ENCODE measurements at places on chromosomes 2 and 18.

- DNase-seq, result no peak
Observed at GRCh38 chr2:239528883-239529282, 128.1 kb upstream of the HDAC4 start.

DNA sequence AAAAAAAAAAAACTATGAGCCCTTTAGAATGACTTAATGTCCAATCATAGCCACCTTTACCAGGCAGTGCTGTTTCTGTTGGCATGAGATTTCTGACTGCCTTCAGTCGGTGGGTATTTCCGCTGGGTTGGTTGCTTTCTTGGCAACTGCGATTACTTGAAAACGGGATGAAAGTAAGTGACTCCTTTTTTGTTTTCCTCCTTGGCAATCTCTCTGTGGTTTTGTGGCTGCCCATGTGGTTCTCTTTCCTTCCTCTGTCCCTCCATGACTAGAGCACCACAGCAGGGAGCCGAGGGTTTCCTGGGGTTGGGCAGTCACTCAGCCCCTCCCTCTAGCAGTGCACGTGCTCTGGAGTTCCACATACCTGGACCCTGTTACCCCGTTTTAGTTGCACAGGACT lies 112.1 kb downstream of the KLHL29 start:
- DNase-seq, result peak; percentile 25

DNA sequence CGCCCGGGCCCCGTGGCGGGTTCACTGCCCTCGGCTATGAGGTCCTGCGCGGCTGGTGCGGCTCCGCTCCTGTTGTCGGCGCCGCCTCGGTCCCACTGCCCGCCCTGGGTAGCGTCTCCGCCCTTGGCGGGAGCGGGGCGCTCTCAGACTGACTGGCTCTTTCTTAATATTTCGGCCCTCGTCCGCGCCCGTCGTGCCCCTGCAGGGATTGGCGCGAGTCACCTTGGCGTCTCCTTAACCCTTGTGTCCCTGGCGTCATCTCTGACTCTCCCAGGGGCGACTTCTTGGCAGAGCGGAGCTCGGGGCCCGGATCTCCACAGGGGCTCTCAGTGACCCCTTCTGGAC lies 1.3 kb downstream of the PTMA start:
- DNase-seq, result no peak

DNA sequence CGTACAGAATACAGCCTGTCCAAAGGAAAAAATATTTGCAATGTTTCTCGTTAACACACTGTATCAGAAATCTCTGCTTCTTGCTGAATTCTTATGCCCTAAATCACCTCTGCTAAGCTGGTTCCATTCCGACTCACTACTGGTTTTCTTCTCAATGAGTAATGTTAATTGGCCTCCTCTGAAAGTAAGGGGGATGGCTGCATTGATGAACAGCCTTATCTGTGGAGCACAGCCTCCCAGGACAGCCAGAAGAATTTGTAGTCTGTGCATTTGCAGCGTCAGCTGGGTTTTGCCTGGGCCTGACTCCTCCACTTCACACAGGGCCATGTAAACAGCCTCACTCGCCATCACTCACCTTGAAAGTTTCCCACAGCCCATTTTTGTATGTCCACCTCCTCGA lies 127.7 kb downstream of the RNF152 start:
- no peak for DNase-seq

DNA sequence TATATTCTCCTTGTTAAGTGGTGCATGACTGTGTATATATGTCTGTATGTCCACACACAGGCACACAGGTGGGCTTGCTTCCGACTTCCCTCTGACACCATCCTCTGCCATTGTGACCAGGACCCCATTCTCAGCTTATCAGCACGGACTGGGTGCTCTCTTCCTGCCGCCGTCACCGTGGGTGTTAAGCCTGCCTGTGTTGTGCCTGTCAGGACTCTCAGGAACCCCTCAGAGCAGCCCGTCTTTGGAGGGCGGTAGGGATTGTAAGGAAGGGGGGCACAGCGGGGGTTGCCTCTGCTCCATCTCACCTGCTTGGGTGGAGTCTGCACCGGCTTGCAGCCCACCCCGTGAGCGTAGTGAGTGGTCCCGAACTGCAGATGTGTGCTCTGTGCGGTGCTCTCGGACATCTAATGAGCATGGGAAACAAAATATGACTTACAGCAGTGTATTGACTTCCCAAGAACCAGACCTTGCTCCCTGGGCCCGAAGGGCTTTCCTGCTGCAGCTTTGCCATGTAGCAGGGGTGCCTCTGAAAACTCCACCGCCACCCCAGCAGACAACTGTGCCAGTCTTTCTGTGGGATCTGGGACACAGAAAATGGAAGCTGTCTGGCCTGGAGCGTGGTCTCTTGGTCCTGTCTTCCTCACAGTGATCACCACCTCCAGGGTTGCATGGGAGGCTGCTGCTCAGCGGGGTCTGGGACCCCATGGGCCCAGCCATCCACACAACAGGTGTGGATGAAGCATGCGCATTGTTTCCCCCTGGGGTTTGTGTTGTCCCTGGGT lies 58.9 kb downstream of the SH3RF3 start:
- DNase-seq, result no peak

- DNase-seq, result no peak
Observed at GRCh38 chr2:5908071-5908470, 215.9 kb downstream of the SOX11 start.

DNA sequence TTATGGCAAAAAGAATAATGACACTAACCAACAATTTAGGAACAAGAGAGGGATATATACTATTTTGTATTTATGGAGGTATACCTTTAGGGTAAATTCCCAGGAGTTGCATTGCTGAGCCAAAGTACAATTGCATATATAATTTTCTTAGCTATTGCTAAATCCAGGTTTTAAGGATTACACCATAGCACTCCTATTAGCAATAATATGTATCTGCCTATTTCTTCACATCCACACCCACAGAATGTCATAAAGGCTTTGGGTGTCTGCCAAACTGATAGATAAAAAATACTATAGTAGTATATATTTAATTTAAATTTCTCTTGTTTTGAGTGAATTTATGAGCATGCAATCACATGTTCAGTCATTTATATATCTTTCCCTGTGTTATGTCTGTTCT lies 11.5 kb upstream of the SERPINB13 start:
- no peak for DNase-seq

- no peak for DNase-seq
Observed at GRCh38 chr2:62038975-62039771, 133.7 kb downstream of the COMMD1 start.

GRCh38 chr2:3664925-3665324 lies 6.9 kb downstream of the ALLC start:
- no peak for DNase-seq

- no peak for DNase-seq
Observed at GRCh38 chr2:168611896-168612650, 156.0 kb downstream of the CERS6 start.

- no peak for DNase-seq
Observed at GRCh38 chr2:23294238-23294637, 90.7 kb upstream of the KLHL29 start.

GRCh38 chr2:193476171-193476800 lies 1281.6 kb upstream of the TMEFF2 start:
- peak; percentile 7 for DNase-seq

- no peak for DNase-seq
Observed at GRCh38 chr2:230335461-230335863, 8.5 kb downstream of the SP140L start.

DNA sequence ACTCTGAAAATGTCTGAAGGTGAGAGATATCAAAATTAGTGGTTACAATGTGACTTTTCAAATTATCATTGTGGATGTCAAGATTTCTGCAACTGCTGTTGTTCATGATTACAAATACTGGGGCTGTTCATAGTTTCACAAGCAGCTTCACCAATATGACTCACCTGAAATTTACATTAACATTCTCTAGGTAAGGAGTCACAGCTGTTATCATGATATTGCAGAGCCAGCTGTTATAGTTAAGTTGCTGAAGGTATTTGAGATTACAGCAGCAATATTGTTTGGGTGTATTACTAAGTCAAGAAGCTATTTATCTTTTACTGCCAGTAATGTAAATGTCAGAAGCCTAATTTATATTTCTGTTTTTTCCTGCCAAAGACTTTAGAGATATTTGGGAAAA lies 140.0 kb downstream of the MC4R start:
- no peak for DNase-seq

DNA sequence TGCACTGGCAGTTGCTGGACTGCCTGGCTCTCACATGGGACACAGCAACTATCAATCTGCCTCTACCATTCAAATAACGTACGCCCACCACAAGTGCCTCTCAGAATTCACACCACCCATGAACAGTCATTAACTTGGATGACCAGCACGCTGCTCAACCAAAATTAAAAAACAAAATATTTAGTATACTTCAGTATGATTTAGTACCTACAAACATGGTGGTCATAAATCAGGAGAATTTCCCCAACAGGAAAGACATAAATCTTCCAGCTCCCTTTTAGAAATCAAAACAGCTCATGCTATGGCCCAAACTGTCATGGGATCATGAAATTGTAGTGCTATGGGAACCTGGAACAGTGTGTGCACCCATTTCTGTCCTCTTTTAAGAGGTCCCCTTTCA lies 317.4 kb upstream of the ETAA1 start:
- DNase-seq, result no peak

DNA sequence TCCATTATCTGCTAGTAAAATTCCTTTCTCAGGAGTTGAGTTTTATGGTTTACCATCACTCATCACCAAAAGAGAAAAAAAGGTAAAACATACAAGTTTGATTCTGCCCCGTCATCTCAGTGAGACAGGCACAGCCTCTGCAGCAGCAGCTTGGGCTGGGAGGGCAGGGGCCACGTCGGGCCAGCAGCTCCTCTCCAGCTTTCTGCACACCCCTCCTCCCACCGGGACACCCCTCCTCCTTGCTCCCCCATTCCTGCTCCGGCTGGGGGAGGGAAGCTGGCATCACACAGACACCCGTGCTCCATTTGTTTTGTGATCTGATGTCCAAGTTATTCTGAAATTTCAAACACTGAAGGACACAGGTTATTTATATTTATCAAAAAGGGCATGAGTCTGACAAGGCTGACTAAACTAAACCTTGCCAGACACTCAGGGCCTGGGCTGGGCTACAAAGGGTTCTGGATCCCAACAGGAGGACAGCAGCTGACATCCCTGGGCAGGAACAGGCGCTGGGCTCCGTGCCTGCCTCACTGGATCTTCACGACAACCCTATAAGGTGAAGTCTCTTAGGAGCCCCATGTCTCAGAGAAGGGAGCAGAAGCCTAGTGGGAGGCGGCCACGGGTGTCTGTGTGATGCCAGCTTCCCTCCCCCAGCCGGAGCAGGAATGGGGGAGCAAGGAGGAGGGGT lies 71.4 kb downstream of the HDAC4 start:
- DNase-seq, result no peak

DNA sequence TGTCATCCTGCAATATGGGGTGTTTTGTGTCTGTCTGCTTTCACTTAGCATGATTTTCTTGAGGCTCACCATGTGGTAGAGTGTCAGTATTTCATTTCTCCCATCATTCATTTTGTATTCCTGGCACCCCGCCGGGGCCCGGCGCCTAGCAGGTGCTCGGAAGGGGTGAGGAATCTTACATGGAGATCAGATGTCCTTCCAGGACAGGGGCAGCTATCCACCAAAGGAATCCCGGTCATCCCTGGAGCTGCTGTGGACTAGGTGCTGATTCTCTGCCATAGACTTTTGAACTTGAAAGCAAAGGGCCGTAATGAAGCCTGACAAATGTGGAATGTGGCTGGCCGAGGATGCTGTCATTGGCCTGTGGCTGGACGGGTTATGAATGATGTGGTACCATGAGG lies 2.4 kb downstream of the PRELID3A start:
- no peak for DNase-seq

DNA sequence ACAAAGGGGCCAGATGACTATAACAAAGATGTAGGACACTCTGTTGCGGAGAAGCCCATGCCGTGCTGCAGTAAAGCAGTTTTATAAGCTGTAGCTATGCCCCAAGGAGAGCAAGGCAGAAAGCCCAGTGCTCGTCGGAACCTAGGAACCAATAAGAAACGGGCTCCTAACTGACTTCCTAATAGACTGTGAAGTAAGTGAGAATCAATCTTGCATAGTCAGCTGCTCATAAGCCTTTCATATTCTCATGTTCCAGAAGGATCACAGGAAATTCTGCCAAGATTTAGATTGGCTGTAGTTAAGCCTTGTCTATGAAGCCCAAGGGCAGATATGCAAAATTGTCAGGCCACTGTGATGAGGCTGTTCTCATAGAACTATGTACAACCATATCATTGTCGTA lies 98.4 kb downstream of the RTTN start:
- DNase-seq, result no peak

DNA sequence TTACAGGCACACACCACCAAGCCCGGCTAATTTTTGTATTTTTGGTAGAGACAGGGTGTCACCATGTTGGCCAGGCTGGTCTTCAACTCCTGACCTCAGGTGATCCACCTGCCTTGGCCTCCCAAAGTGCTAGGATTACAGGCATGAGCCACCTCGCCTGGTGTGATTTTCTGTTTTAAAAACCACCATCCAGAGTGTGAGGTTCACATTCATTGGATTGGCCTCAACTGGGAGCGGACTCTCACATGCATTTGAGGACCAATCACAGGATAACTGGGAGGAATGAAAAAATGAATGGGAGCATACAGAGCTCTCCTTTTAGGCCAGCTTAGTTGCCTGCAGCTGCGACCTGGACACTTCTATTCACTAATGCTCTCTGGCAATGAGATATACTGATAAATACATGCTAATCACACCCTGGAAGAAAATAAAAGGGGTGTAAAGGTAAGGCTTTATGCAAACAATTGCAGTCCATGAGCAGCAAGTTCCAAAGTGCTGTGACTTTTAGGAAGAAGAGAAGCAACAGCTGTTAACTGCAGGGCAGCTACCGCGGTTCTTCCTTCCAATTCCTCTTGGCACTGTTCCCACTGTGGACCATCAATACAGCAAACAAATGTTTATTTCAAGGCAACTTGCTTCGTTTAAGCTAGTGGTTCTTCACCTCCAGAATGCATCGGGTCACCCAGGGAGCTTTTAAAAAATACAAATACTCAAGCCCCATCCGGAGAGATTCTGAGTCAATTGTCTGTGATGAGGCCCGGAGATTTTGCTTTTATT lies 49.5 kb upstream of the FZD5 start:
- no peak for DNase-seq

DNA sequence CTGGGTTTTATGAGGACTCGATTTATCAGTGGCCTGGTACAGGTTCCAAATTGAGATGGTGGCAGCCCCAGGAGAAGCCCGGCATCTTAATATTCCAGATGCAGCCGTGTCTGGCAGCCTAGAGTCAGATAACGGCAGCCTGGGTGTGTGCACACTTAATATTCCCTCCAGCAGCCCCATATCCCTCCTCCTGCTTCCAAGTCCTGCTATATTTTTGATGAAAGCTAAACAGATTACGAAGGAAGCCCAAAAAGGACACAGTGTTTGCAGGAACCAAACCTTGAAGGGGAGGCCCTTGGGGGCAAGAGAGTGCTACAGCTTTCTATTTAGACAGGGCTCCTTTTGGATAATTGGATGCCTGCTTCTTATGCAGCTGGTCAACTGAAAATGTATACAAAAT lies 25.1 kb upstream of the ALK start:
- DNase-seq, result no peak

Measured in CD8-positive, alpha-beta memory T cell (primary cell).